Karpas-422 (cell line): ENCODE measurements at places on chromosomes 4 and X. TPM values are rescaled to one million over a fixed set of nuclear protein-coding genes. Genes with fewer than 3 reads are reported as not detected.
A peak's percentile ranks its signal among the peaks of the same experiment; 100 is the strongest.

GRCh38 chrX:24760363-24761000 is 66.8 kb downstream of the POLA1 start:
- no peak for DNase-seq

DNA sequence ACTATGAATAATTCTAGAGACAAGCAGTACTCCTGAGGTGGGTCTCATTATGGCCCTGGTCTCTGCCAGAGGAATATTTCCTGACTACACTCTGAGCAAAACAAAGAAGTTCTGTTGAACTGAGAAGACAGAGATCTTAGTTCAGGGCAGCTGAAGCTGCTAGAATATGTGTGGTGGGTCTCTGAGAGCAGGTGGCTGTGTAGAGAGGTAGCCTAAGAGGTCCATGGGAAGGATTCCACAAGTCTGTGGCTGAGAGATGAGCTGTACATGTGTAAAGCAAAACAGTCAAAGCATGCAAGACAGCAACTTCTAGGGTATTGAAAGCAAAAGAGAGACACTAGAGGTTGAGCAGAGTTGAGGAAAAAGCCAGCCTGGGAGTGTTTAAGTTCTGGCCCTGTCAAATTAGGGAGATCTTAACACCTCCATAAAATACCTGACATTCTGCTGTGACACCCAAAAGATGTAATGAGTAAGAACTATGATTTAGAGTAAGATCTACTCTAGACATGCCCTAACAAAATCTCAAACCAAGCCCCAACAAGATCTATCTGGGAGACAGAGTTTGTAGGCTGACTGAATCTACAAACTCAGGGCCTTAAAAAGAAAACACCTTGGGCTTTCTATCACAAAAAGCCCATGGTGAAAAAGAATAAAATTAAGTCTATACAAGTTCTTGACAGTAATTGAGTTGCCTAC is 274.4 kb downstream of the BANK1 start:
- no peak for DNase-seq

DNA sequence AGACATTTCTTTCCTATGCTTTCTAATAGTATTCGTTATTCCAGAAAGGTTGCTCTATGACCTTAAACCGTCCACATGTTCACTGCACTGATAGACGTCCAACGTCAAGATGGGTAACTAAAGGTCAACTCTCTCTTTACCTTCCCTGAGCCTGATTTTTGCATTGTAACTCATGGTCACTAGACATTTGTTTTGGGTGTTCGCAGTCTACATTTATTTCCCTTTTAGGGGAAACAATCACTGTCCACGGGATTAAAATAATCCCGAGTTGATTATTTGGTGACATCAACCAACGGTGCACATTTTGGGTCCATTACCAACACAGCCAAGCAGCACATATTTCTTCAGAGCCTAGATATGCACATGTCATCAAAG is 540 bp upstream of the HADH start:
- DNase-seq: peak; percentile 52

DNA sequence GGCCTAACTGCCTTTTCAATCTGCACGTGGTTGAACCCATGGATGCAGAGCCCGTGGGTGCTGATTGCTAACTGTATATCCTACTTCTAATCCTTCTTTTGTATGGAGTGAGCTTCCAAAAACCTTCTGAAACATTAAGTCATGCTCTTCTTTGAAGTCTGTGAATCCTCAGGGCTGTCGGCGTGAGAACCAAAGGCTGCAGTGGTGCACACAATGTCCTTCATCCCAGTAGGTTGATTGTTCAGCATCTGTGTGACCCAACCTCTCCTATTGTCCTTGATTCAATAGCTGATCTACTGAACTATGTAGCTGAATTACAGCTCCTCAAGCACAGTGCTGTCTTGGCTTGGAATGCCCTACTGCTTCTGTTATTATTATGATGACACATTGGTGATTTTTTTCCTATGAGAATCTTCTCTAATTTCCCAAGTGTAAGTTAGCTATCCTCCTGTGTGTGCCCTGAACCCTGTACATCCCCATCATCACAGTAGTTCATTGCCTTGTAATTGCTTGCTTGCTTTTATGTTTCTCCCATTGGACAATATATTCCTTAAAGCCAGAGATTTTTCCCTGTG is 294.6 kb downstream of the TRIML1 start:
- no peak for DNase-seq

GRCh38 chr4:24211856-24212255 is 322.0 kb upstream of the PPARGC1A start:
- no peak for DNase-seq

GRCh38 chr4:88705805-88706492 is 8.3 kb upstream of the NAP1L5 start:
- DNase-seq: no peak

GRCh38 chr4:845836-846251 is 19.9 kb upstream of the CPLX1 start:
- DNase-seq: no peak

DNA sequence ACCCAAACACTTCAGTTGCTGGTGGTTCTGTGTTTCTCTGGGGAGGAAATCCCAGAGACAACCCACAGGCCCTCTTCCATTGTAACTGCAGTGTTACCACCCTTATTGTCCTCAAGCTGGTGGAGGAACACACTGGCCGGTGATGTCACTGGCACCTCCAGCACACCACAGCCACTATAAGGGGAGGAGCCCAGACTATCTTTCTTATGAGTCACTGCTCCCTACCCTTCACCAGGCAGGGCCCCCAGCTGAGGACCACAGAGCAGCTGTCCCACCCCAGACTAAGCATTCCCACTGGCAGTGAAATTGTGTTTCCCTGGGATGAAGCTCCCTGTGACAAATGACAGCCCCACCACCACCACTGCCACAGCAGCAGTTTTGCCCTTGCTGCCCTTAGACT is 171.8 kb upstream of the FGF16 start:
- no peak for DNase-seq

DNA sequence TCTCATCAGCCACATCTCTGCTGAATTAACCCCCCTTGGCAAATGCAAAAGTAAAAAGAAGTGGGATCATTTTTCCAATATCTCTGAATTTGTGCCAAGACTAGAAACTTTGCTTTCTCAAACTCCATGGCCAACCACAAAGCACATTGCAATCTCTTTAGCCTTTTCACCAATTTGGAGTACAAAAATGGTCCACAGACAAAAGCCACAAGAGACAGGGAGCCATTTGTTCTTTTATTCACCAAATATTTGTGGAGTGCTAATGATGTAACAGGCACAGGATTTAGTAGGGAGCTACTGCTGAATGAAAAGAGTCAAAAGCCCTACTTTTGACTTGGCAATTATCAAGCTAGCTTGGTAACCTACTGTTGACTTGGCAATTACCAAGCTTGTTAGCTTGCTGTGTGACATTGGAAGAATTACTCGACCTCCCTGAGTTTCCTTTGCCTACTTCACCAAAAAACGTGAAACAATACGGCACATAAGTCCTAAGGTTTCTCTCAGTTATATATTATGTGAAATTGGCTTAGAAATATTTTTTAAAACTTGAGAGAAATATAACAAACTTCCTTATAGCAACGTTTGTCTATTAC is 97.1 kb upstream of the KLF3 start:
- no peak for DNase-seq

GRCh38 chrX:27903960-27904359 is 77.3 kb downstream of the DCAF8L1 start:
- DNase-seq: no peak

- no peak for DNase-seq
Measured at GRCh38 chrX:50147972-50148371, 52.8 kb downstream of the AKAP4 start.

DNA sequence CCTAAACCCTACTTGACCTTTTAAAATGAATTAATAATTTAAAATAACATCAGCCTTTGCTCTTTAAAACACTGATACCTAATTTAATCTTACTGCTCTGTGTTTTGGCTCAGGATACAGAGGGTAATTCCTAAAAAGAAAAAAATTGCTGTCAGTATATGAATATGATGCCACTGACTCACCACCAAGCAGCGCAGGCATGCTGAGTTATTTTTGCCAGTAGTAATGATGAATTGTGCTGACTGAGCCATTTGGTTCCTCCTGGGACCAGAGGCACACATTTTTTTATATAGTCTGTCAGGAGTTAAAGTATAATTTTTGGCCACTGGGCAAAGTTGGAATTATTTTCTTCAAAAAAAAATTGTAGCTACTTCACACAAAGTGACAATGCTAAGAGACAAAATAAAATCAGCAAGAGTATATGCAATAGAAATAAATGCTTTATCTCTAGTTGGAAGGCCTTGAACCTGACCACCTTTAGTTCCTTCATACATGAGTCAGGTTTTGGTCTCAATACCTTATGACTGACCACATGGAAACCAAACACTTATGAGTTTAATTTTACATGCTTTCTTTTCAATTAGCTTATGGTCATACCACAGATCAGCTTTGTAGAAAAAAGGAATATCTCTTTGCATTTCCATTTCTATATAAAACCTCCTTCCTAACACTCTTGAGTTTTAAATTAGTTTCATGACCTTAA is 115.1 kb downstream of the PPP3CA start:
- no peak for DNase-seq

- no peak for DNase-seq
Measured at GRCh38 chr4:10891866-10892265, 207.3 kb upstream of the CLNK start.

- DNase-seq: no peak
Measured at GRCh38 chr4:134906404-134907023, 704.9 kb upstream of the PABPC4L start.

GRCh38 chr4:1359144-1359501 is 12.1 kb downstream of the UVSSA start:
- DNase-seq: no peak

GRCh38 chrX:6778544-6779503 is 243.9 kb upstream of the VCX3A start:
- peak; percentile 57 for DNase-seq

DNA sequence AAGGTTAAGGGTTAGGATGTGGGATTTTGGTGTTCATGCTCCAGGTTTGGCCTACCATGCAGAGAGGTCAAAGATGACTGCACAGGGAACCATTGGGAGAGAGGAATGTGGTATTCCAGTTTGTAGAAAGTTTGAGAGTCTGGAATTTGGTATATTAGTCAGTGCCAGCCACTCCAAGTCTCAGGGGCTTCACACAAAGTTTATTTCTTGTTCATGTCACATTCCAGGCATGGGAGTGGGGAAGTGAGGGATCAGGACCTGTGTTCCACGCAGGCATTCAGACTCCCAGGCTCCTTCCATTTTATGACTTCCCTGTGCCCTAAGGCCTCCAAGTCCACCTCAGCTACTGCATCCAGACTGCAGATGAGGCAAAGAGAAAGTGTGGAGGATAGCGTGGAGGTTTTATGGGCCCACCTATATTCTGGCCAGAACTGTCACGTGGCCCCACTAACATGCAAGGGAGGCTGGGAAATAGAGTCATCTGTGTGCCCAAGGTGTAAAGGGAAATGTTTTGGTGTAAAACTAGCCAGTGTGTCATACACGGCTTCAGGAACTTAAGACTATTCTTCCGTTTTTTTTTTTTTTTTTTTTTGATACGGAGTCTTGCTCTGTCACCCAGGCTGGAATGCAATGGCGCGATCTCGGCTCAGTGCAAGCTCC is 140.6 kb upstream of the SCML1 start:
- DNase-seq: no peak

DNA sequence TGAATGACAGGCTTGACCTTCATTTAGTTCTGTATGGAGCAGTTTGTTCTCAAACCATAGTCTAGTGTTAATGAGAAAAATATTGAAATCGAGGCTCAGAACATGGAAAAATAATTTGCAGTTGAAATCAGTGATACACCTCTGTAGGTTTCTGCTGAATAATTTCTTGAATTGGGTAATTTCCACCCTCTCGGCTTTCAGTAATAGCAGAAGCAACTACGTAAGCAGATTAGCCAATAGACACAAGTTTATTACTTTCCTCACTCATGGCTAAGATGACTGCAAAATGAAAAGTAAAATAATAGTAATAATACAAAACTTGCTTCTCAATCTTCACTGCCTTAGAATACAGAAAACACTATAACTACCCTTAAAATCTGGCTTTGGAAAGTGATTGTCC is 46.0 kb downstream of the USP38 start:
- DNase-seq: no peak

DNA sequence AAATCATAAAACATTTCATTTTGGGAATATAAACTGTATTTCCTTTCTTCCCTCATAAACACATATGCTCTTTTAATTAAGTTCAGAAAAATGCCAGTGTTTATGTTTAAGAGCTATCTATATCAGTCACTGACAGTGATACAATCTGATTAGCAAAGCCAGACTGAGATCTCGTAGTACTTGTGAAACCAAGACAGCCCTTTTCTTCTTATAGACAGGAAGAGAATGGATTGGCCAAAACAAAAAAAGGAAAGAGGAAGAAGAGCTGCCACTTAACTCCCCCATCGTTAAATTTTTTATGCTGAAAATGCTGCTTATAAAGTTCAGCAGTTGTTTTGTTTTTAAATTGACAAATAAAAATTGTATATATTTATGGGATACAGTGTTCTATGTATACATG is 87.4 kb downstream of the PLAC1 start:
- no peak for DNase-seq

GRCh38 chr4:121881158-121881557 is 10.9 kb upstream of the BBS7 start:
- DNase-seq: no peak

DNA sequence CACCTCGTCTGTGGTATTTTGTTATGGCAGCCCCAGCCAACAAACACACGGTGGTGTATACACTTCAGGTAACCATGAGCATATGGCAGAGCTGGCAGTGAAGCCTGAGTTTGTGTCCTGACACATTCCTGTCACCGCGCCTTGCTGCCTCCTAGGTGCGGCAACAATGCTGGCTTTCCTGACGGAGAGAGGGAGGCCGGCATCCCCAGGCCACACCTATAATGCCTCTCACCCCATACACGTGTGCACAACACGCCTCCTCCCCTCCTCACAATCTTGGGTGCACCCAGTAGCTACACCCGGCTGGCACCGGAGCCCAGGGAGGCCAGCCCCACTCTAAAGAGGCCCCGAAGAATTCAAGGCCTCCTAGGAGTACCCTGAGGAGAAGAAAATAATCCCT is 158.5 kb downstream of the NSUN7 start:
- no peak for DNase-seq

DNA sequence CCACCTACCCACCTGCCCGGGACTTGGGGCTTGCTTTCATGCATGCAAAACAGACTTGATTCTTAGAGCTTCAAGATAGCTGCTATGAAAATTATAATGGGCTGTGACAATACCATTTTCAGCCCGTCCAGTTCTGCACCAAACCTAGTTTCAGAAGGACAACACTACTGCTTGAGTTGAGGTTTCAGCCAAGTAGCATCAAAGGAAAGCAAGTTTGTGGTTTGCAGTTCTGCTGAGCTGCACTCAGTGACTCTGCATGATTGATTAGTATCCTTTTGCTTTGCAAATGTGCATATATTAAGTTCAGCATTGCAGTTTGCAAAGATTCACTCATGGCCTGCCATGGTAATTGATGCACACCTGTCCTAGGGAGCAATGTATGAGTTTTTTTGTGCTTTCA is 442.7 kb downstream of the RPA4 start:
- DNase-seq: peak; percentile 97

- no peak for DNase-seq
Measured at GRCh38 chr4:134027931-134028330, 173.7 kb downstream of the PABPC4L start.

GRCh38 chrX:147953976-147954375 is 27.2 kb upstream of the FMR1NB start:
- no peak for DNase-seq

Gene KLHL4
- total RNA-seq: not detected in 2 replicates

Gene HMX1
- total RNA-seq: not detected in 2 replicates

Gene FGFBP2
- total RNA-seq: not detected in 2 replicates

Gene PCDH10
- not detected in 2 replicates for total RNA-seq

Gene DTHD1
- not detected in 2 replicates for total RNA-seq

Gene TKTL2
- not detected in 2 replicates for total RNA-seq

Gene GABRG1
- total RNA-seq: not detected in 2 replicates

Gene SLC39A8
- 201 and 340 TPM in 2 replicates for total RNA-seq

Gene STS
- 15.6 and 28.5 TPM in 2 replicates for total RNA-seq

Gene PAGE1
- not detected in 2 replicates for total RNA-seq

Gene MSL3
- 36.6 and 69.2 TPM in 2 replicates for total RNA-seq
